Psoas muscle (tissue), 8 donors: ENCODE measurements at places on chromosomes 11 and 22. TPM values are rescaled to one million over a fixed set of nuclear protein-coding genes. Genes with fewer than 3 reads are reported as not detected.

DNA sequence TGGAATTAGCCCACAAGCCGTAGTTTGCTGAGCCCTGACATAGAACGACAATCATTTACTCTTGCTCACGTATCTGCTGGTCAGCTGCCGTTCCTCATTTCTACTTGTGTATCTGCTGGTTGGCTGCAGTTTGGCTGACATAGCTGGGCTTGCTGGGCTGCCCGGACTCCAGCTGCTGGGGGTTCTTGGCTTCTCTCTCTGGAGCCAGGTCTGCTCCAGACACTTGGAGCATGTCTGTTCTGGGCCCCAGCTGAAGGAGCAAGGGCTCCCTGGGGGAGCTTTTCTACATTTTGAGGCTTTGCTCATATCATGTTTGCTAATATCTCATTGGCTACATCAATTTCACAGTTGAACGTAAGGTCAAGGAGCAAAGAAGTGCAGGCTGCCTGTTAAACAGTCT, 47.3 kb downstream of the PRDM11 start:
- no peaks in the 10 kb centered on the region for H3K27me3 ChIP-seq
- H3K36me3 ChIP-seq, result no peaks in the 10 kb centered on the region
- DNase-seq, result no peak
- H3K4me1 ChIP-seq, result no peaks in the 10 kb centered on the region
- no peak overlapping the region for H3K4me3 ChIP-seq

DNA sequence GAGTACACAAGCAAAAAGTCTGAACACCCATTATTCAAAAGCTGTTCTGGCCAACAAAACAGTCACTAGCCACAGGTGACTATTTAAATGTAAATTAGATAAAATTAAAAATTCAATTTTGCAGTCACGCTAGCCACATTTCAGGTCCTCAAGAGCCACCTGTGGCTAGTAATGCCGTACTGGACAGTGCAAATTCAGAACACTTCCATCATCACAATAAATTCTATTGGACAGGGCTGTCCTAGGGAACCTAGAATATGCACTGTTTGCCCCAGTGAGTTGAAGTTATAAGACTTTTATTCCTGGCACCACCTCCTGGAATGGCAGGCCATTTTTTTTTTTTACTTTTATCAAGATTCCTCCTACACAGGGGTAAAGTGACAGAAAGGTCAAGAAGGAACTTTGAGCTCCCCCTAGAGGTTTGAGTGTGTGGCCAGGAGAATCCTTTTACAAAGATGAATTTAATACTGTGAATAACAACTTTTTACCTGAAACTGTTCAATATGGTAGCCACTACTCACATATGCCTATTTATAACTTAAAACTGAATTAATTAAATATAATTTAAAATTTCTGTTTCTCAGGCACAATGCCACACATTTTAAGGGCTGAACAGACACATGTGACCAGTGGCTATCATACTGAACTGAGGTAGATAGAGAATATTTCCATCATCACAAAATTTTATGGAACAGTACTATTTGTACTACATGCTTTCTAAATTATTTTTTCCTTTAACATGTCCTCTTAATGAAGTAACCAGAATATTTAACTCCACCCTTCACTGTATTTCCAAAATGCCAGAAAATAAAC, 6.5 kb downstream of the MSANTD2 start:
- no peaks in the 10 kb centered on the region for H3K36me3 ChIP-seq
- peaks cover 34% of the 10 kb centered on the region for H3K4me1 ChIP-seq
- H3K27ac ChIP-seq, result no peak overlapping the region
- H3K4me3 ChIP-seq, result no peak overlapping the region
- no peak for DNase-seq
- H3K27me3 ChIP-seq, result no peaks in the 10 kb centered on the region

DNA sequence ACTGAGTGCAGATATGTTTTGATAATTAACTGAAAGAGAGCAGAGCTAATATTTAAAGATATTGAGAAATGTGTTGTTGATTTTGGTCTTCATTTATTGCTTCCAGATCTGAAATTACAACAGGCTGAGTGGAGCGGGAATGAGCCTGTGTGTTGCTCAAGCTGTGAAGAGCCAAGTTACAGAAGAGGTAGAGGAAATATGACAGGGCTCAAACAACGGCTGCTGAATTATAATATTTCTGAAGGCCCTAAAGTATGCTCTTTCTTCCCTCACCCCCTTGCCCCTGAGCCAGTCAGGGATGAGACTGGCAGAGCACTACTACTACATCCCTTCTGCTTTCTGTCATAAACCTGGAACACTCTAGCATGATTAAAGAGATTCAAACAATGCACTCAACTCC, 115.6 kb downstream of the FANCF start:
- H3K27me3 ChIP-seq, result no peaks in the 10 kb centered on the region
- no peak overlapping the region for H3K4me3 ChIP-seq
- no peaks in the 10 kb centered on the region for H3K4me1 ChIP-seq
- no peaks in the 10 kb centered on the region for H3K36me3 ChIP-seq

- H3K4me1 ChIP-seq, result no peaks in the 10 kb centered on the region
- H3K27me3 ChIP-seq, result no peaks in the 10 kb centered on the region
- no peaks in the 10 kb centered on the region for H3K36me3 ChIP-seq
- H3K27ac ChIP-seq, result no peak overlapping the region
Observed at GRCh38 chr22:22072169-22072836, 89.7 kb upstream of the TOP3B start.

The GLYAT gene
- total RNA-seq, result not detected

DNA sequence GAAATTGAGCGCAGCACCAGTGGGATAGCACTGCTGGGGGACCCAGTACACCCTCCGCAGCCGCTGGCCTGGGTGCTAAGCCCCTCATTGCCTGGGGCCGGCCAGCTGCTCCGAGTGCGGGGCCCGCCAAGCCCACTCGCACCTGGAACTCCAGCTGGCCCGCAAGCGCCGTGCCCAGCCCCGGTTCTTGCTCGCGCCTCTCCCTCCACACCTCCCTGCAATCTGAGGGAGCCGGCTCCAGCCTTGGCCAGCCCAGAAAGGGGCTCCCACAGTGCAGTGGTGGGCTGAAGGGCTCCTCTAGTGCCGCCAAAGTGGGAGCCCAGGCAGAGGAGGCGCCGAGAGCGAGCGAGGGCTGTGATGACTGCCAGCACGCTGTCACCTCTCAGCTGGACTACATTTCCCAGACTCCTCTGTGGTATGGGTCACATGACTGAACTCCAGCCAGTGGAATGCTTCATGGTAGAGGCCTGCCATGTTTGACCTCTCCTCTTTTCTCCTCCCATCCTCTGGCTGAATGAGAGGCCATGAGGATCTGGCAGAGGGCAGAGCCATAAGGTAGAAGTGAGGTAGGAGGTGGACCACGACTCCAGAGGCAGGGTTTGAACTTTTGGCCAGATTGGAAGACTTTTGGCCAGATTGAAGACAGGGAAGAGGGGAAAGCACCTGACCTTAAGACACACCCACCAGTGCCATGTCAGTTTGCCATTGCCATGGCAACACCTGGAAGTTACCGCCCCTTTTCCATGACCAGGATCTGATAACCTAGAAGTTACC, 6.2 kb downstream of the MRGPRD start:
- H3K4me3 ChIP-seq, result no peak overlapping the region
- H3K36me3 ChIP-seq, result no peaks in the 10 kb centered on the region
- H3K27ac ChIP-seq, result no peak overlapping the region
- H3K4me1 ChIP-seq, result no peaks in the 10 kb centered on the region
- DNase-seq, result no peak

- no peak overlapping the region for H3K4me3 ChIP-seq
- H3K36me3 ChIP-seq, result no peaks in the 10 kb centered on the region
- H3K27ac ChIP-seq, result peak overlapping the region; percentile 88
- H3K4me1 ChIP-seq, result peaks cover 23% of the 10 kb centered on the region
- no peak for DNase-seq
- no peaks in the 10 kb centered on the region for H3K27me3 ChIP-seq
Observed at GRCh38 chr22:26566994-26567393, 22.9 kb downstream of the TPST2 start.

The TEX54 gene
- total RNA-seq, result not detected

- no peaks in the 10 kb centered on the region for H3K36me3 ChIP-seq
- H3K27ac ChIP-seq, result peak overlapping the region; percentile 87
- no peak for DNase-seq
- H3K4me1 ChIP-seq, result peaks cover 22% of the 10 kb centered on the region
- H3K4me3 ChIP-seq, result peak overlapping the region; percentile 87
- no peaks in the 10 kb centered on the region for H3K27me3 ChIP-seq
Observed at GRCh38 chr11:9263840-9264315, 1.3 kb downstream of the DENND5A start.

DNA sequence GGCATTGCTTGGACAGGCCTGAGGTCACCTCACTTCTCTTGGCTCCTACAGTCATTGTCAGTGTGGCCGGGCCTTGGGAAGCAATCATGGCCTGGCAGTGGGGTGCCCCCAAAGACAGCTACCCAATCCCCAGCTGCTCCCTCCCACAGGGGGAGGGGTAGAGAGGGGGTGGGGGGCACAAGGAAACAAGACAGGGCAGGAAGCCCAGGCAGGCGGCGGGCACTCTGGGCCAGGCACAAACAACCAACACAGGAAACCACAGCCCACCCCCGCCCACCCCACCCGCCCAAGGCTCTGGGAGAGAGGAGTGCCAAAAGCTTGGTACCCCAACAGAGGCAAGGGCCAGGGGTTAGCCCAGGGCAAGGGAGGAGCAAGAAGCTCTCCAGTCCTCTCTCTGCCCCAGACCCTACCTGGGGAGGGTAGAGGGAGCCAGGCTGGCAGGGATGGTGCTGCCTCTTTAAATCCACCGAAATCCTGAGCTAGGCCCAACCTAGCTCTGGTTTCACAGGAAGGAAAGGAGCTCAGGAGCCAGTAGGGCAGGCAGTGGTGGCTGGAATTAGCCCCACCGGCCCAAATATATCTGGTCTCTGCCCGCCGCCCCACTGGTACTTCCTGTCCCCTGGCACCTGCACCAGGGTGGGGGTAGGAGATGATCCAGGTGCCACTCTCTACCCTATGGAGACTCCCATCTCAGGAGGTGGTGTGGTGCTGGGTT, 12.2 kb downstream of the BCL9L start:
- peak overlapping the region; percentile 98 for H3K27ac ChIP-seq
- no peaks in the 10 kb centered on the region for H3K36me3 ChIP-seq
- peaks cover 93% of the 10 kb centered on the region for H3K4me1 ChIP-seq
- no peak for DNase-seq

DNA sequence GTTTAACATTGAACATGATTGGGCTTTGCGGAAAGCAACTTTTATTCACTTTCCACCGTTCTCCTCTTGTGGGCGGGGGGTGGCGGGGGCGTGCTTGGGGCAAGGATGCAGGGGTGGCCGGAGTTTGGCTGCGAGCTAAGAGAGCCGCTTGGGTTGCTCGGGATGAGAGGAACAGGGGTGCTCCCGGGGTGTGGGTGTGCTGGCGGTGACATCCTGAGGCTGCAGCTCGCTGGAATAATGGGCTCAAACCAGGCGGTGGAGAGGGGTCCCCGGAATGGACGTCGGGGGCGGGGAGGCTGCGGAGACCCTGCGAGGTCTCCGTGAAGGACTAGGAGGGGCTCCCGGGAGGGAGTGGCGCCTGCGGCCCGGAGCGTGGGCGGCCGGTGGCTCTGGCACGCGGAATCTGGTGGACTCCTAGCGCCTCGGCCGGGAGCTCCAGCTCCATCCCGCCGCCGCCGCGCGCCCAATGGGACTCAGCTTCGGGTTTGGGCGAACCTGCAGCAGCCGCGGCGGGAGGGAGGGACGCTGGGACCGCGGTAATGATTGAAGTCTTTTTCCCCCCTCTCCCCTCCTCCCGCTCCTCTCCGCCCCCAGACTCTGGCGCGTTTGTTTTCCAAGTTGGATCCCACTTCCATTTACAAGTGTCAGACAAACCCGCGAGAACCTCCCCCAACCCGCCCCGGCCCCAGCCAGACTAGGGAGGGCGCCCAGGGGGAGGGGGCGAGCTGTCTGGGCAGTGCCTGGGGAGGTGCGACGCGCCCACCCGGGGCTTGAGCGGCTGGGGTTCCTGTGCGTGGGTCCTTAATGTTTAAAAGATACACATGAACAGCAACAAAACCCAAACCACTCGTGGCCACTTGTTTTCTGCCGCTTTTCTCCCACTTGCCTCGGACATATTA, 2.0 kb downstream of the FAT3 start:
- H3K27ac ChIP-seq, result no peak overlapping the region
- no peaks in the 10 kb centered on the region for H3K36me3 ChIP-seq
- no peak for DNase-seq

DNA sequence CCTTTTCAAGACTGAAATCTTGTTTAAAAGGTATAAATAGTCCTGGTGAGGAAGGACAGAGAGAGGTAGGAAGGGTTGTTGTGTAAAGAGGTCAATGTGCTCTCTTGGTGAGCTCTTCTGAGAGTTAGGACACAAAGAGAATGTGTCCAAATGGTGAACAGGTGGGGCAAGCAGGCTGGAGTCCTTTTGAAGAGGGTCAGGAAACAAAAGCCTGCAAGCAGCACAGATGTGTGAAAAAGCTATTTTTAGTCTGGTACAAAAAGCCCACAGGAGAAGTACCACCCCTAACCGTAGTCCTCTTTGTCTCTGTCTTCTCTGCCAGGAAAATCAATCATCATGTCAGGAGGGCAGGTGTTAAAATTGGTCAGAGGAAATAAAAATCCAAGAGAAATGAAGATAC, 54.4 kb upstream of the SYN3 start:
- no peak overlapping the region for H3K4me3 ChIP-seq
- no peaks in the 10 kb centered on the region for H3K36me3 ChIP-seq

- H3K4me3 ChIP-seq, result peak overlapping the region; percentile 54
- H3K4me1 ChIP-seq, result peaks cover 12% of the 10 kb centered on the region
- peak overlapping the region; percentile 77 for H3K27ac ChIP-seq
- H3K27me3 ChIP-seq, result no peaks in the 10 kb centered on the region
- H3K36me3 ChIP-seq, result no peaks in the 10 kb centered on the region
- no peak for DNase-seq
Observed at GRCh38 chr11:122309262-122309925, 193.4 kb upstream of the BLID start.

The TMEM191B gene
- not detected for total RNA-seq

DNA sequence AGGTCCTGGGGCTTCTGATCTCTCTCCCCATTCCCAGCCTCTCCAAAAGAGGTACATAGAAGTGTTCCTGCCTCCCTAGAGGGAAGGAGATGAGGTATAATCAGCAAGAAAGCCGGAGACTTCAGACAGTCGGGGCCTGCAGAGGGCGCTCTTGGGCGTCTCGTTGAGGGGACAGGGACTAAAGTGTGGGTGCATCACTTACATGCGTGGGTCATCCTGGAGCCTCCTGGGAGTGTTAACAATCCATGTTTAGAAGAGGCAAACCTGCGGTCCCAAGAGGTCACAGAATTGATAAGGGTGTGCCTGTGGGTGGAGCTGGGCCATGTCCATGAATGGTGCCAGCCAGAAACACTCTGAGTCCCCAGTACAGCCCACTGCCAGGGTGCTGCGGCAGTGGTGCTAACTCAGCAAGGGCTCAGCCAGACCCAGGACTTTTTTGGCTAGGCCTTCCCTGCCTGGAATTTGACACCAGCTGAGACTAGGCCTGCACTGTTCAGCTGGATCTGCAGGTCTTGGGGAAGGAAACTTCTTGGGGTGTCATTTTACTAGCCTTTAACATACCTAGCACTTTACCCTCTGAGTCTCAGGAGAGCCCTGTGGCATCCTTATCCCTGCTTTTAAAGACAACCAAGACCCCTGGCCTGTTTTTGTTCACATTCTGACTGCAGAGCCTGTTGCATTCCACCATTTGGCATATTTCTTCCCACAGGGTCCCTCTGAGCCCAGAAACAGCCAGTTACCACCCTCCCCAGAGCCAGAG, 5.5 kb downstream of the YDJC start:
- peak; percentile 30 for DNase-seq
- H3K36me3 ChIP-seq, result no peaks in the 10 kb centered on the region
- peaks cover 33% of the 10 kb centered on the region for H3K4me1 ChIP-seq
- H3K27ac ChIP-seq, result no peak overlapping the region
- H3K4me3 ChIP-seq, result no peak overlapping the region
- no peaks in the 10 kb centered on the region for H3K27me3 ChIP-seq
